ENCODE measurements at places on chromosomes 4 and X.

DNA sequence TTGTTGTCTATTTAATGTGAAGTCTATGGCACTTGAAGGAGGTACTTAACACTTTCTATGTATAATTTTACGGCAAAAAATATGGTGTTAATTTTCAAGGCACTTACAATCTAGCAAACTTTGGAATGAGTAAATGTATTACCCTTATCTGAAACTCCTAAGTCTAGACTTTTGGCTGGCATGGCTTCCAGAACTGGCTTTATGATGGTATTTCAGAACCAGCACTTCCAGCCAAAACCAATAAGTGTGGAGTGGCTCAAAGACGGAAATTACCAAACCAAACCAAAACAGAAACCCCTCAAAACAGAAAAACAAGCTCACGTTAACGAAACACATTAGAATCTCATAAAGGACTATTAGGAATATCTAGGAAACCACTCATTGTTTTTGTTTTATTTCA is 205.6 kb upstream of the HAND2 start:
- no peak for DNase-seq

GRCh38 chrX:5474282-5474681 is 754.4 kb downstream of the NLGN4X start:
- DNase-seq = no peak

GRCh38 chr4:26992657-26993361 is 132.2 kb downstream of the STIM2 start:
- peak; percentile 64 for DNase-seq

GRCh38 chrX:150582338-150582948 is 14.0 kb downstream of the MTM1 start:
- no peak for DNase-seq

DNA sequence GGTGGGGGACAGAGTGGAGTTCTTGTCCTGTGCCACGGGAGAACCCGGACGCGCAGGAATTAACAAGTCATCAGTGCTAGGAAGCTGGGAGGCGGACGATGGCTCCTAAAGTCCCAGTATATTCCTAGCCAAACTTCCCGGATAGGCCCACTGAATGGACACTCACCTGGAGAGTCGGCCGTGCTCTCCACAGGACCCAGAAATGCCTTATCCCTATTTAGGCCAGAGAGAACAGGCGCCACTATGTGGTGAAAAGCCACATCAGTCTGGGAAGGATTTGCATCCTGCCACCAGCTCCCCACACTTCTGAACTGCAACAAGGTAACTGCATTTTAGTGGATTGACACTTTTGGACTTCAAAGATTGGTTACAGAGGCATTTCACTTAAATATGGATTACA is 1.1 kb downstream of the CFAP299 start:
- no peak for DNase-seq

GRCh38 chr4:84535901-84536300 is 36.8 kb upstream of the NKX6-1 start:
- DNase-seq = no peak

GRCh38 chr4:47374477-47374876 is 89.0 kb downstream of the COMMD8 start:
- DNase-seq = no peak

DNA sequence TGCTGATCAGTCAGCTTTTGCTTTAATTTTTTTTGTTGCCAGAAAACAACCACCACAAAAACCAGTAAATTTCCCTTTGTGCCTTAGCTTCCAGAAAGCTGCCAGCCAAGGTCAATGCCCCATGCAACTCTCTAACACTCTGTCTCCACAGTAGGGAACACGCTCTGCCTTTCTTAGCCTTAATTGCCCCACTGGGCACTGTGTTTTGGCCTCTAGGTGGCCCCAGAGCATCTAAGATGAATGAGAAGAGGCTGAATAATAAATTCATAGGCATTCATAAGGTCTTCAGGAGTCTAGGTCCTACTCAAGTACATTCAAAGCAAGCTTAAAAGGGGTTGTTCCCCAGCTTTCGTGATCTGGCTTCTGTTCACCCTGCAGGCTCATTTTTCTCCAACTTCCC is 57.7 kb upstream of the PASD1 start:
- no peak for DNase-seq

GRCh38 chr4:89283226-89284009 is 24.2 kb downstream of the GPRIN3 start:
- DNase-seq = no peak

GRCh38 chr4:1802151-1802715 is 9.1 kb downstream of the FGFR3 start:
- DNase-seq = no peak

- no peak for DNase-seq
Measured at GRCh38 chr4:143438710-143439109, 74.8 kb upstream of the SMARCA5 start.

GRCh38 chrX:135009057-135009610 is 13.2 kb downstream of the RTL8B start:
- no peak for DNase-seq

- no peak for DNase-seq
Measured at GRCh38 chr4:146486565-146486964, 35.2 kb downstream of the SLC10A7 start.

- no peak for DNase-seq
Measured at GRCh38 chr4:43496188-43496587, 603.7 kb downstream of the GRXCR1 start.

DNA sequence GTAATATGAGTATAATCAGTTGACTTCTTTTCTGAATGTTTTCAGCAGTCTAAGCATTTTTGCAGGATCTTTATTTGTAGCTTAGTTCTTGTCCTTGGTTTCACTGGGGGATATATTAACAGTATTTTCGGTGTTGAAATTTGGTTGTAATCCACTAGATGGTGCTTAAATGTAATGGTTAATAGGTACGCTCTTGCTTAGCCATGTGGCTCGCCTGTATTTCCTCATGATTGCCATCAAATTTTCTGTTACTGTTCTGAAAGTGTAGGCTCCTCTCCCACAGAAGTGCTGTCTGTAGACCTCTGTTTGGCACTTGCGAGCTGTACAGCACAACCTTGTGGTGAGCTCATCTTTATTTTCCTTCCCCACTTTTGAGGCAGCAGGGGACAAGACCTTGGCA is 3.9 kb upstream of the FAAH2 start:
- no peak for DNase-seq

Data from left forelimb (tissue), 1 donor.